Motor neuron (in vitro differentiated cells): ENCODE measurements at places on chromosomes 5 and 9.
A peak's percentile ranks its signal among the peaks of the same experiment; 100 is the strongest.

- ATAC-seq, result peak; percentile 90
These were observed 117.4 kb upstream of the GPR151 start for GRCh38 chr5:146633323-146633764.

GRCh38 chr5:75405296-75405695 is 68.3 kb downstream of the HMGCR start:
- no peak for ATAC-seq

- no peak for ATAC-seq
These were observed 43.4 kb downstream of the DUSP1 start for GRCh38 chr5:172727551-172727950.

GRCh38 chr9:122031776-122032175 is 61.3 kb downstream of the TTLL11 start:
- no peak for ATAC-seq

GRCh38 chr5:154606246-154606645 is 128.2 kb upstream of the HAND1 start:
- no peak for ATAC-seq

- no peak for ATAC-seq
These were observed 143.3 kb downstream of the SEC61B start for GRCh38 chr9:99365233-99365980.

DNA sequence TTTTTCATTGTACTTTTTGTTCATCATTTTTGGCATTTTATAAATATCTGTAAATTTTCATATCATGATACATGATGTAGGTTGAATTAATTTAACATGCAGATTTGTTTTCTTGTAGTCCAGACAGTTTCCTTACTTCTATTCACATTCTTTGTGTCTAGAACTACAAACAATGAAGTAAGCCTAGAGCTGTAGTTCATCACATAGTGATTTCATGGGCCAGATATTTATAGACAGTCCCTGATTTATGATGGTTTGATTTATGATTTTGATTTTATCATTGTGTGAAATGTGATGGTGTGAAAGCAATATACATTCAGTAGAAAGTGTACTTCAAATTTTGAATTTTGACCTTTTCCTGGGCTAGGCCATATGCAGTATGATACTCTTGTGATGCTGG is 139.0 kb downstream of the ARHGEF28 start:
- no peak for ATAC-seq

DNA sequence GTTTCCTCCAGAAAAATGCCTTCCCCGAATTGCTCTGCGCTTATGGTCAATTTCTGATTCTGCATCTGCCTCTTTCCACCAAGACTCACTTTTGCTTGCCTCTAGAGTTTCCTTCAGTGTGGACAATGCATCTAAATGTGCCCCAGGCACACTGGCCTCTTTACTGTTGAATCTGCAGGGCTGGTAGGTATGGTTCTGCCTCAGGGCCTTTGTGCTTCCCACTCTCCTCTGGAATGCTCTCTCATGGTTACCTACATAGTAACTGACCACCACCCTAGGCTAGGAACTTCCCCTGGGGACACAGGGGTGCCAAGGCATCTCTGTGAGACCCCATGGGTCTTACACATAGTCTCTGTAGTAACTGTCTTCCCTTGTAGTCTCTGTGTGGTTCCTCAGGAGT is 1258.6 kb downstream of the CDH12 start:
- ATAC-seq, result no peak

DNA sequence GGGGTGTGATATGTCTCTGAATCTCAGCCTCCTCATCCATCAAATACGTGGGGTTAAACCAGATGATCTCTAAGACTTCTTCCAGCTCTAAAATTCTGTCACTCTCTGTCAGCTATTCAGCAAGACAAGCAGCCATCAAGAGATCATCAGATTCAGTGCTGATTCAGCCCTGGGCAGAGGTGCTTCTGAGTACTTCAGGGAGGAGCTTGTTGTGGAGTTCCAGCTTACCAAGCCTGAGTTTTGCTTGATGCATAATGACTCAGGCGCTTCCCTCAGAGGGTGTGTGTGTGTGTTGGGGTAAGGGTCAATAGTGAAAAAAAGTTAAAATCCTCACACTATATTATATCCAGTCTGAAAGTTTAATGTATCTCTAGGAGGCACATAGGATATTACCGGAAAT is 29.6 kb upstream of the TAF1L start:
- ATAC-seq, result peak; percentile 100

GRCh38 chr5:83133797-83134196 is 56.5 kb downstream of the XRCC4 start:
- ATAC-seq, result no peak

GRCh38 chr5:141637767-141638419 is 1.1 kb downstream of the RELL2 start:
- ATAC-seq, result peak; percentile 15

GRCh38 chr9:120366644-120367019 is 213.3 kb downstream of the CDK5RAP2 start:
- ATAC-seq, result no peak

- ATAC-seq, result no peak
These were observed 10.5 kb downstream of the TAL2 start for GRCh38 chr9:105672711-105673234.

DNA sequence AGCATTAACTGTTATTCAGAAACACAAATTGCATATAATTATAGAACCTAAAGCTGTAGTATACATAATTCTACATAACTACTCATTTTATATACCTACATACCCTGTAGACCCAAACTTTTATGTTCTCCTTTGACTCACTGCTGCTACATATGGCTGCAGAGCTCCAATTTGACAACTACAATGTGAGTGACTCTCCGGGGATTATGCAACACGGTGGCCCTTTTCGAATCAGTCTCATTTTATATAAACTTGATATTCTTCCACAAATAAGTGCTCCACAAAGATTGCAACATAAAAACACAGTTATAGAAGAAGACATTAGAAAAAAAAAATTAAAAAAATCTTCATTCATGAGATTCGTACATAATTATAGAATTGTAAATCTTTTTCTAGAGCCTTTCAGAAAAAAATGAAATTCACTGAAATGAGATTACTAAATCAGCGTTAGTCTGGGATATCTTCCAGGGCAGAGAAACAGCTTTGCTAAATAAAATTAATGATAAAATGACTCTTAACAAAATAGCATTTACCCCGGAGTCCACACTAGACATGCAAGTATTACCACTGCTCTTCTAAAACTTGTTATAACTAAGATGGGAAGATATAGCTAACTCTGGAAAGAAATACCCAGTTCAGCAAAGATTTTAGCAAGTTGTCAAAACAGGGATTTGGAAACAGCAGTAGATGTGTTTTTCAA is 52.6 kb downstream of the SRFBP1 start:
- ATAC-seq, result no peak

DNA sequence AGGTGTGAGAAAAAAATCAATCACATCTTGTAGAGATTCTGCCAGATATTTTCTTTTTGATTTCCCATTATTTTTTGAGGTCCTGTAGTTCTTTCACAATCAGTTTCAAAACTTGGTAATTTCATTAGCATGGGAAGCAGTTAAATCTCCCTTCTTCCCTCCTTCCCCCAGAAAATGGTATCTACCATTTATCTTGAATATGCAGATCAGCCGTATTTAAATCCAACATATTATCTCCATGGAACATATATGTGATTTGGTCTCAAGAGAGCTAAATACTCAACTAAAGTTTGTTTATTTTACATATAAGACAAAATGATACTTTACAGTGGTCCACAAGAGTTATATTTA is 1034.8 kb downstream of the CDH12 start:
- ATAC-seq, result no peak

DNA sequence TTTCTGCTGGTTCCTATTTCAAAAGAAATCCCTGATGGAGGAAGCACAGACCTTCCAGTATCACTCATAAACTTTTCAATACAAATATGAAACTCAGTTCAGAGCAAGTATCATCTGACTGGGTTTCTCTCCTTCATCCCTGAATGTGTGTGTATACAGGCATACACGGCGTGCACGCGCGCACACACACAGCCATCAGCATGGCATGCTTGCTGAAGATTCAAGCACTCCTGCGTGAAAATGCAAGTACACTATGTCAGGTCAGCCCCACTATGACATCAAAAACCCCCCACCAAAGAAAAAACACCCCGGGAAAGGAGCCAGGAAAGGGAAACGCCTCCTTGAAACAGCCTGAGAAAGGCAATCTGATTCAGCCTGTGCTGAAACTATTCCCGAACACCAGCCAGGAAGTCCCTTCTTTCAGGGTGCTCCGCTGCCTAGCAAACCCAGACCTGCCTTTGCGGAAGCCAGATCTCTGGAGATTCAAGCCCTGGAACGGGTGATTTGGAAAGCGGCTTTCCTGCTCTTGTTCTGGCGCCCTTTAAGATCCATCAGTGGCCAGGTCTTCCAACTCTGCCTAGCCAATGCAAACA is 831 bp downstream of the KLHL3 start:
- peak; percentile 50 for ATAC-seq

- no peak for ATAC-seq
These were observed 128.1 kb downstream of the SEMA6A start for GRCh38 chr5:116446356-116447005.

DNA sequence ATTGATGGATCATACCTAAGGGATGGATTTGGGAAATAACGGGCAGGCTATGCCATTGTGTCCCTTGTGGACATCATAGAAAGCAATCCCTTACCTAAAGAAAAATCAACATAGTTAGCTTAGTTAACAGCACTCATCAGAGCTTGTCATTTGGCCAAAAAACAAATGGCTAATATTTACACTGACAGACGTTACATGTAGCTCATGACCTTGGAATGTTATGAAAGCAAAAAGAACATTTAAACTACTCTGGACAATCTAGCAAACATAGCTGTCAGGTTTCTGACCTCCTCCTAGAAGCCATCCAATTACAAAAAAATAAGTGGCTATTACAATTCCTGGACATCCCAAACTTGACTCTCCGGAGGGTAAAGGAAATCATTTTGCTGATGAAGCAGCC is 23.8 kb downstream of the TMEM232 start:
- ATAC-seq, result no peak

GRCh38 chr5:116908537-116908936 is 333.9 kb upstream of the SEMA6A start:
- no peak for ATAC-seq

DNA sequence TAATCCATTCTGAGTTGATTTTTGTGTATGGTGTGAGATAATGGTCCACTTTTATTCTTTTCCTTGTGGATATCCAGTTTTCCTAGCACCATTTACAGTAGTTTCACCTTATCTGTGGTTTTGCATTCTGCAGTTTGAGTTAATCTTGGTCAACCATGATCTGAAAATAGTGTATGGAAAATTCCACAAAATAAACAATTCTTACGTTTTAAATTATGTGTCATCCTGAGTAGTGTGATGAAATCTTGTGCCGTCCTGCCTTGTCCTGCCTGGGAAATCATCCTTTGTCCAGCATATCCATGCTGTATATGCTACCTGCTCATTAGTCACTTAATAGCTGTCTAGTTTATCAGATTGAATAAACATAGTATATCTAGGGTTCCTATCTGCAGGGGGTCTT is 42.1 kb downstream of the CDC42SE2 start:
- ATAC-seq, result no peak

GRCh38 chr5:108432024-108432423 is 50.1 kb upstream of the FBXL17 start:
- no peak for ATAC-seq

- ATAC-seq, result no peak
These were observed 15.9 kb downstream of the TLR4 start for GRCh38 chr9:117720066-117720465.

- peak; percentile 60 for ATAC-seq
These were observed 40.7 kb downstream of the TLR4 start for GRCh38 chr9:117744856-117745389.

GRCh38 chr9:137233143-137233980 is 2.7 kb downstream of the SLC34A3 start:
- ATAC-seq, result no peak

DNA sequence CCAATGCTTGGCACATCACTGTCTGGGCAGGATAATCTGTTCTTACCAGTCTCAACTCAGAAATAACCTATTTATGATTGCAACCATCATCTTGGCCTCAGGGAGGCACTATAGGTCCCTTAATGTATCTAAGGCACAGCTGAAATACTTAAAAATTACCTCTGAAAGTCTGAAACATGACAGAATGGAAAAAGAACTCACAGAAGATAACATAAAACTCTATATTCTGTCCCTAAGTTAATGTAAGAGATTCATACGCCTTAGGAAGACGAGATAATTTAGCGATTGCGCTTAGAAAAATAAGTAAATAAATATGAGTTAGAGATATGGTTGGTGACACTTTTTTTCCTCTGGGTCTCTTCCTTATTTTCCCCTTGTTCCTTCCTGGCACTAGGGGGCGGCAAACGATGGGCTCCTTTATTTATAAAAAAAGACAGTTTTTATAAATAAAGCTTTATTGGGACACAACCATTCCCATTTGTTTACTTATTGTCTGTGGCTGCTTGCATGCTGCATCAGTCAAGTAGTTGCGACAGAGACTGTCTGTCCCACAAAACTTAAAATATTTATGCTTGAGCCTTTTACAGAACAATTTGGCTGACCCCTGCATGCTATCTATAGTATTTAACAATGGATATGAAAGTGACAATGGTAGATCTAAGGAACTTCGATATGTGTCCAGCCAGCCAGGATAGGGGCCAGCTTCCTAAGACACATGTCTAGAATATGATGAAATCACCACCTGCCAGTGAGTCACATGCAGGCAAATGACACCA is 79.6 kb downstream of the PDE4D start:
- ATAC-seq, result peak; percentile 83

DNA sequence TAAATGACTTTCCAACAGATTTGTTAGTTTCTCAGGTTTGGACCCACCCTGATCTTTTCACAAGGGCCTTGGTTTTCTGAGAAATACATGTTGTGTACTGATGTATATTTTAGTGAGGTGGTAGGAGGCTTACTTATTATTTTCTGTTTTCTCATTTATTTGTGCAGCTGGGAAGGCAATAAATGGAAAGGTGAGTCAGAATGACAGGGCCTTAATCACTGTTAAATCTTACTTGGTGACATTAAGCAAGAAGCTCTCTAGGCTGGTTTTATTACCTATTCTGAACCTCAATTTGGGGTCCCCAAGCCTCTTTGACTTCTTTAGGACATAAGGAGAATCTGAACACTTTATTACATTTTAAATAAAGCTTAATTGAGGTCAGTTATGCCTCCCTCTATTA is 214.0 kb upstream of the DAB2 start:
- ATAC-seq, result no peak

- peak; percentile 49 for ATAC-seq
These were observed 637.2 kb upstream of the NUDT12 start for GRCh38 chr5:104199771-104200170.

DNA sequence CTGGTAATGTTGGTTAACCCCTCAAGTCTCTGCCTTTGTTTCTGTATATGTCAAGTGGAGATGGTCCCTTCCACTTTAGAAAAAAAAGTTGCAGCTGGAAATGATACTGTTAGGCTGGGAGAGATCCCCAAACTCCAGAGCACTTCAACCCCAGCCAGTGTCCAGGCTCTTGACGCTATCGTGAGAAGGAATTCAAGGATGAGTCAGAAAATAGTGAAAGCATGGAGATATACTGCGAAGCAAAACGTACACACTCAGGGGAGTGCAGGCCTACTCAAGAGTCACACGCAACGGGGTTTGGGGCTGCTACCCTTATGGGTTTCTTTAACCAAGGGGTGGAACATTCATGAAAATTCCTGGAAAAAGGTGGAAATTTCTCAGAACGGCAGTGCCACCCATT is 24.9 kb downstream of the KCNV2 start:
- ATAC-seq, result no peak
